ENCODE measurements at places on chromosomes 5 and 9.

GRCh38 chr5:87499478-87500410 is 87.0 kb upstream of the CCNH start:
- DNase-seq: no peak

- DNase-seq: peak; percentile 79
Observed at GRCh38 chr9:83707518-83707767, 315 bp downstream of the UBQLN1 start.

- DNase-seq: no peak
Observed at GRCh38 chr5:160047423-160047822, 38.5 kb downstream of the TTC1 start.

DNA sequence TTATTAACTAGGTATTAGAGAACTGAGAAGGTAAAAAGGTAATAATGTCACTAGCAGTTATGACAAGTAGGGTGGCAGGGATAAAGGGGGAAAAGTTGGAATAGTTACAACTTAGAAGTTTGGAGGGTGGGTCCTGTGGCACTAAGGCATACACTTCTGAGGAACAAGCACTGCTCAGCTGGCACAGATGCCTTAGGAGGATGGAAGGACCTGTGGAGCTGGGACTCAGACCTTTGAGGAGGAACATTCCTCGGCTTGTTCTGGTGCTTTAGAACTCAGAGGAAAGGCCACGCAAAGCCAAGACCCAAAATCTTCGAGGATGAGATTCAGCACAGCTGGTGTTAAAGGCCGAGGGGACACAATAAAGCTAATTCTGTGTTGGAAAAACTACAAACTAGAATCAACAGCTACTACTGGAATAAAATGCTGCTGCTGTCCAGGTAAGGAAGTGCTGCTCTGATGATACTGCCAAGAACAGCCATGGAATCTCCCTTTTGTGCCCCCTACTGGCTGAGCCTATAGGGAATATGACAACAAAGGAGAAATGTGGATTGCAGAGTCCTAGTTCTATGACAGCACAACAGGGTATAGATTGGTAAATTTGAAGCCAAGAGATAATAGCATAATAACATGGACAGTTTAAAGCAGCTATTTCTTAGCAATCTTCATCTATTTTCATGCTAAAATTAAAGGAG is 126.7 kb downstream of the SLC25A46 start:
- no peak for DNase-seq

DNA sequence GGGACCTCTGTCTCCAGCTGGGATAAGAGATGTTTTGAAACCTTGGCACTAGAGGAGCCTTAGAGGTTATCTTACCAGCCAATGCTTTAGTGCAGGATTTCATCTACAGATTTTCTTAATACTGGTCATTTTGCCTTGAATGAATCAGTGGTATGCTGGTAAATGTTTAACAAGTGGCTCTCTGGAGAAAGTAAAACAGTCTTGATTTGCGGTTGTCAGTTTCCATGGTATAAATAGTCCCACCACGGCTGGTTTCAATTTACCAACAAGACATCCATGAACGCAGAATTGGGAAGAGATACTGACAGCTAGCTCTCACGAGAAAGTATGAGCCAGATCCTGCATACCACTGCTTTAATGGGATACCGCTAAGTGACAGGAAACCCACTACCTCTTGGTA is 56.7 kb upstream of the CXCL14 start:
- DNase-seq: no peak

DNA sequence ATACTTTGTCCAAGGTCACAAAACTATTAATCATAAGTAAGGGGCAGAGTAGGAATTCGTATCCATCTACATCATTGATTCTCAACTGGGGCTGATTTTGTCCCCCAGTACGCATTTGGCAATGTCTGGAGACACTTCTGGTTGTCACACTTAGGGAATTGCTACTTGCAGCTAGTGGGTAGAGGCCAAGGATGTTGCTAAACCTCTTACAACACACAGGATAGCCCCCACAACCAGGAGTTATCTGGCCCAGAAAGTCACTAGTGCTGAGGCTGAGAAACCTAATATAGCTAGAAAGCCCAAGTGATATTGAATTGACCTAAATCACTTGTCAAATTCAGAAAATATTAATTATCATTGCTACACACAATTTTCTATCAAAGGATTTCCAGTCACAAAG is 120.4 kb upstream of the ABCA1 start:
- DNase-seq: no peak

DNA sequence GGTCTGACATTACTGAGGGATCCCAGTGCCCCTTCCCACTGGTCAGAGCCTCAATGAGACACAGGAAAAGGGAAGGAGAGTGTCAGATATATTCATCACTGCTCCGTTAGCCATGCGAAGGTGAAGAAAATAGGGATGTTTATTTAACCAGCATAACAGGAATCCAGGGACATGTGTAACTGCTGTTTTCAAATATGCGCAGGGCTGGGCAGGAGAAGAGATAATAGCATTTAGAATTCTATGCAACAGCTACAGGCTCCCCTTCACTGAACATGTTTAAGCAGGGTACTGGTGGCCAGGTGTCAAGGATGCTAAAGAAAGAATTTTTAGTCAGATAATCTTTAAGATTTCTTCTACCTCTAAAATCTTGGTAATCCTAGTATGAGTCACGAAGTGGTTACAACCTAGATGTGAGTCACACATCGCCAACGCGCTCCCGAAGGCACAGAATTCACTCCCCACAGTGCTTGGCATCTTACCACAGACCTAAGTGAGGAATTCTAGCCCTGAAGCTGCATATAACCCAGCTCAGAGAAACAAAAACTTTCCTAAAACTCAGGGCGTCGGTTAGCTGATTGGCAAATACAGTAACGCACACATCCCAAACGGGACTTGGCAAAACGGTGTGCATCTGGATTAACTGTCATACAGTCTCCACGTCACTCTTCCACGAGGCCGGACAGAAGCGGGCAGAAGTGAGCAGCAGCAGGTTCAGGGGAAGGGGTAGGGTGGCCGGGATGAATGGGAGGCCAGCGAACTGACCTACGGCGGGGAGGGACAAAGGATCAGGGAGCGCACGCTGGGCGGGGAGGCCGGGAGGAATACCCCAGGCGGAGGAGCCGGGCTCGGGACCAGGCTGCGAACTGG is 1.1 kb downstream of the CTNNAL1 start:
- peak; percentile 59 for DNase-seq

GRCh38 chr5:163489055-163489744 is 16.2 kb upstream of the MAT2B start:
- DNase-seq: no peak

DNA sequence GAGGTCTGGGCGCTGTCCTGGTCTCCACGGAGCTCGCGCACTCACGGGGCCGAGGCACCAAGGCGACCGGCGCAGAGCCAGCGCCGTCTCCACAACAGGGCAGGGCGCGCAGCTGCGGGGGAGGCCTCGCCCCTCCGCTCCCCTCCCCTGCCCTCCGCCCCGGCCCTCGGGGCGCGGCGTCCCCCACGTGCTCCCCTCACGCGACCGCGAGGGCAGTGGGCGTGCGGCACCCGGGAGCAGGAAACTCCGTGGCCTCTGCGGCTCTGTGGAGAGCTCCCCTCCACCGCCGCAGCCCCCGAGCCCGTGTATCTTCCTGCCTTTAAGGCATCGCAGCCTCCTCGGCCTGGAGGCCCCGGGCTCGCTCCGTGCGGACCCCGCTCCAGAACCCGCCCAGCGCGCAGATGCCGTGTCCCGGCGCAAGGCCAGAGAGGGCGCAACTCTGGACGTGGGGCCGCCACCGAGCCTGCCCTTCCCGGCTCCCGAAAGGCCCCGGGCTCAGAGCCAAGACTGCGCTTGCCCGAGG is 708 bp upstream of the TUBB4B start:
- peak; percentile 77 for DNase-seq

DNA sequence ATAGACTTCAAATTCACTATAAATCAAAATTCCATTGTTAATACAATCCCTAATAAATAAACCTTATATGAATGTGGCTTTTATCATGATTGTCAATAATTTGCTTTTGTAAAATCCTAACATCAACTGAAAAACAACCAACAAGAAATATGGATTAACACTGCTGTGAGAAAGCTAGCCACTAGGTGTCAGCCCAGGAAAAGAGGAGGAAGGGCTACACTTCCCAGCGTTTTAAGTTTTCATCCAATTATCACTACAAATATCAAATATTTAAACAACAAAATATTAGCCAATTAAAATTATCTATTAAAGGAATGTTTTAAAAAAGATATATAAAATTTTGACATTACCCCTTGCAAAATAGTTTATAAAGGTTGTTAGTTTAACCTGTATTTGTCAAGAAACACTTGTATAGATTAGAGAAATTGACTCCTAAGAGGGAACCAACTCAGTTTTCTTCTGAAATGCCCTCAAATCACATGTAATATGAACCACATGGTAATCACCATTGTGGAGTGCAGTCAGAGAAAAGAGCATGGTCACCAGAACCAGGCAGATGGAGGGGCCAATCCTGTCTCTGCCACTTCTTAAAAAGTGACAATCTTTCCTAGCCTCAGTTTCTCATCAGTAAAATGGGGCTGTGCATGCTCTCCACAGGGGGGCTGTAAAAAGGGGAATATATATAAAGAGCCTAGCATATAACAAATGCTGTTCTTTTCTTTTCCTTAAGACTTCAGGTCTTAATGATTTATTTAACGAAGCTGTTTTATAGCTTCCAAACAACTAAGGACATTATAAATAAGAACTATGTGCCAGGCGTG is 188.2 kb downstream of the CRB2 start:
- no peak for DNase-seq

GRCh38 chr5:117103703-117104102 is 529.1 kb upstream of the SEMA6A start:
- no peak for DNase-seq

DNA sequence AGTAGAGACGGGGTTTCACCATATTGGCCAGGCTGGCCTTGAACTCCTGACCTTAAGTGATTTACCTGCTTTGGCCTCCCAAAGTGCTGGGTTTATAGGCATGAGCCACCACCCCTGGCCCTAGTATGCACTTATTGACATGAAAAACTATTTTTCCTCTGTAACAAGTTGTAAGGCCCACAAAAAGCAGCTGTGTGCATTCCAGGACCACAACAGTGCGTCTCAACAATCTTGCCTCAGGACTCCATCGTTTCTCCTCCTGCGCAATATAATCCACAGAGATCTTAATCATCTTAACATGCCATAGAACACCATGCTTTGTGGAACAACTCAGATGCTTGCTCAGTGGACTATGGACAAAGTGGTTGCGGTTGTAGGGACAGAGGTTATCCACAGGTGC is 10.2 kb downstream of the OR2V1 start:
- no peak for DNase-seq

- no peak for DNase-seq
Observed at GRCh38 chr5:129661366-129662035, 86.4 kb upstream of the MINAR2 start.

- DNase-seq: no peak
Observed at GRCh38 chr5:149724130-149724840, 5.8 kb upstream of the PPARGC1B start.

- no peak for DNase-seq
Observed at GRCh38 chr9:77847059-77847499, 184.5 kb downstream of the GNAQ start.

- DNase-seq: no peak
Observed at GRCh38 chr5:181229996-181230395, 6.9 kb downstream of the TRIM41 start.

- DNase-seq: no peak
Observed at GRCh38 chr5:141779503-141779973, 97.5 kb upstream of the ARAP3 start.

DNA sequence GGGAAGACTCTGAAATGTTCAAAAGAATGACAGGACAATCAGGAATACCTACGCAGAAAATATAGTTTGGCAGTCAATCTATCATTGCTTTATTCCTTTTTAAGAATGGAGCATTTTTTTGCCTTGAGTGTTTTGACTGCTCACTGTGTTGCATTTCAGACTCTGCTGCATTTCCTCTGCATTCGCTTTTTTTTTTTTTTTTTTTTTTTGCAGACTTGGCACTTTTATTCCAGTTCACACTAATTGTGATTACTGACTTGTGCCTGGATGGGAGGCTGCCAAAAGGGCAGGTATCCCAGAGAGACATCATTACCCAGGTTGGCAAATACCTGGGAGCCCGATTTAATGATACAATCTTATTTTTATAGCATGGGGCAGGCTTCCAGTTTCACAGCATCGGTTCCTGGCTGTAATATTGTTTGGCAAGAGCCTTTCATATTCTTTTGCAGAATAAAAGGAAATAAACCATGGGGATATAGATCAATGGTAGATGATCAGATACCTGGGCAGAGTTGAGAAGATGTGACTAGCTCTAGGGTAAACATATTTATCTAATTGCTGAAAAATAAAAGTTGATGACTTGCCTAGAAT is 1132.6 kb downstream of the MAT2B start:
- no peak for DNase-seq

GRCh38 chr5:68432682-68433081 is 217.1 kb downstream of the PIK3R1 start:
- no peak for DNase-seq

GRCh38 chr5:172164769-172165212 is 23.2 kb downstream of the STK10 start:
- no peak for DNase-seq

DNA sequence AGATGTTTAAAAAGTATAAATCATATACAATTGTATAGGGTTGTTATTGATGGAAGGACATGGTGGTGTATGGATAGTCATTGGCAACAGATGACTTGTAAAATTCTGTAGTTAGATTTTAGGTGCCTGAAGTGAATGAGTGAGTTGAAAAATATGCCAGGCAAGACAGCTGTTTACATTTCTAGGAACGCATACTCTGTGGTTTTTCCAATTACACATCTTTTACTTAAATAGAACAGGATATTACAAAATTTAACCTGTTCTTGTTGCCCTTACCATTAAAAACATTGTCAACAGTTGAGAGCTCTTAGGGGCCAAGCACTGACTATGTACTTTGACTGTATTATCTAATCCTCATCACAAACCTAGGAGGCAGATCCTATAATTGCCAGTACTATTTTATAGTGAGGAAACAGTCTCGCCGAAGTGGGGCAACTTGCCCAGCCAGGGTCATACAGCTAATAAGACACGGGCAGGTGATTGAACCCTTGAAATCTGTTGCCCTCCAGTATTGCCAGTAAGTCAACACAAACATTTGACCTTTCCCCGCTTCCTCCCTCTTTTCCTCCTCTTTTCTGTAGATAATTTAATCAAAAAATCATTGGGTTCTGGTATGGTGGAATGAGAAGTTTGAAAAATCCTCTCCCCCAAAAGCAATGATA is 88.6 kb downstream of the MACROH2A1 start:
- no peak for DNase-seq

DNA sequence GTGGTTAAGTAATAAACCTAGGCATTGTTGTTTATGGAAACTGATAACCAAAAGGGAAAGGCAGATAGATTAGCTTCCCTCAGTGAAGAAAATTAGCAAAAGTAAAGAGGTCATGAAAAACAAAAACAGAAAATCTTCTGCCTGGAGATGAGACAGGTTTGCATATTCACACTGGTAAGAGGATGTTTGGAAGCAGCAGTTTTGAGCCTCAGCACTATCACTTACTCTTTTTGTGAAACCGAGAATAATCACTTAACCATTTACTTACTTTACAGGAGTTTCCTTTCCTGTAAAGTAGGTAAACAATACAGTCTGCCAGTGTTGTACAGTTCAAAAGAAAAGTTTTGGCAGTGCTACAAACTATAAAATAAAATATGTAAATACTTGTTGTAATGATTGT is 35.5 kb upstream of the EMB start:
- no peak for DNase-seq

Measured in activated naive CD4-positive, alpha-beta T cell treated with anti-CD3 and anti-CD28 coated beads, Interleukin-2, amount 50 U/mL, for 16 hours (primary cell).